Naive thymus-derived CD4-positive, alpha-beta T cell (primary cell): ENCODE measurements at places on chromosomes 4 and X.
A peak's percentile ranks its signal among the peaks of the same experiment; 100 is the strongest.

DNA sequence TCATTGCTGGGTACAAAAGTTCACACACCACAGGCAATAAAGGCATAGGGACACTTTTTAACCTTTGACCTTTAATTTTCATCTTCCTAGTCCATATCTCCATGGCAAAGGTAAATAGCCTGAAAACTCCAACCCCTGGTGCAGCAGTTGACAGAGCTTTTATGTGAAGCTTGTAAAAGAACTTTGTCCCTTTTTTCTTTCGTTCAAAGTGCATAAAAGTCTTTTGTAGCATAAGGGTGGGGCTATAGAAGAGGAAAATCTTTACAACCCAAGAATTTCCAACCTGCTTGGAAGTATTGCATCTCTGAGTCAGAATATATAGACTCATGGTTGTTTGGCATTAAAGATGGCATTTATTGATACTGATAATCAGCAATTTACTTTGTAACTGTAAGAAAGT, 20.4 kb downstream of the POF1B start:
- no peaks in the 10 kb centered on the region for H3K4me1 ChIP-seq
- no peak overlapping the region for H3K4me3 ChIP-seq
- no peaks in the 10 kb centered on the region for H3K36me3 ChIP-seq
- DNase-seq, result no peak
- H3K27ac ChIP-seq, result no peak overlapping the region

DNA sequence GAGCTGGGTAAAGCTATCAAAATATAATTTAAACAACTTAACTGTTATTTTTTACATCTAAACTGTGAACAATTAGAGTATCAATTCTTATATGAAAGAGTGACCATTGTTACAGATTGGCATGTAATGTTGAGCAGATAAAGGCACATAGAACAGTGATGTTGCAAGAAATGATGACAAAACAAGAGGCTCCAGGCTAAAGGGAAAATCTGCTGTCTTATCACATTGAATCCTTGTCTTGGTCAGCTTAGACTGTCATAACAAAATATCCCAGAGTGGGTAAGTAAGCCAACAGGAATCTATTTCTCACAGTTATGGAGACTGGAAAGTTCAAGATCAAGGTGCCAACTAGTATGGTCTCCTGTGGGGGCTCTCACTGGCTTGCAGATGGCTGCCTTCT, 154.1 kb upstream of the PPP3CA start:
- no peak overlapping the region for H3K4me3 ChIP-seq
- no peaks in the 10 kb centered on the region for H3K36me3 ChIP-seq
- H3K4me1 ChIP-seq, result no peaks in the 10 kb centered on the region
- no peak overlapping the region for H3K27ac ChIP-seq
- no peaks in the 10 kb centered on the region for H3K27me3 ChIP-seq

DNA sequence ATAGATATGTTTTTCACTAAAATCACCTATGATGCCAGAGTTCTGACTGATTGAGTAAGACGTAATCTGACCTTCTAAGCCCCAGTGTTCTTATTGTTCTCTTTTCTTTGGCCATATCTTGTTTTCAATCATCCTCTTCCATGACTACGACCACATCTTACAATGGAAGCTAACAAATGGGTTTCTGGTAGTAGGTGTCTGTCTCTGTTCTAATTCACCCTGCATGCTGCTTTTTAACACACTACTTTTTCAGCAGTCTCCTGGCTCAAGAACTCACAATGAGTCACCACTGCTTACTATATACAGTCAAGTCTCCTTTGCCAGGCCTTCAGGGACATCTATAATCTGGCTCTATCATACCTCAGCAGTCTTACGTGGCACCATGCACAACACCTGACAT, 146.1 kb downstream of the NEXMIF start:
- H3K36me3 ChIP-seq, result no peaks in the 10 kb centered on the region
- H3K4me1 ChIP-seq, result no peaks in the 10 kb centered on the region
- no peak overlapping the region for H3K4me3 ChIP-seq
- no peak for DNase-seq
- no peak overlapping the region for H3K27ac ChIP-seq

GRCh38 chrX:40260146-40260747, 162.5 kb upstream of the BCOR start:
- H3K27me3 ChIP-seq, result no peaks in the 10 kb centered on the region
- no peak overlapping the region for H3K4me3 ChIP-seq
- H3K4me1 ChIP-seq, result no peaks in the 10 kb centered on the region
- H3K36me3 ChIP-seq, result no peaks in the 10 kb centered on the region

DNA sequence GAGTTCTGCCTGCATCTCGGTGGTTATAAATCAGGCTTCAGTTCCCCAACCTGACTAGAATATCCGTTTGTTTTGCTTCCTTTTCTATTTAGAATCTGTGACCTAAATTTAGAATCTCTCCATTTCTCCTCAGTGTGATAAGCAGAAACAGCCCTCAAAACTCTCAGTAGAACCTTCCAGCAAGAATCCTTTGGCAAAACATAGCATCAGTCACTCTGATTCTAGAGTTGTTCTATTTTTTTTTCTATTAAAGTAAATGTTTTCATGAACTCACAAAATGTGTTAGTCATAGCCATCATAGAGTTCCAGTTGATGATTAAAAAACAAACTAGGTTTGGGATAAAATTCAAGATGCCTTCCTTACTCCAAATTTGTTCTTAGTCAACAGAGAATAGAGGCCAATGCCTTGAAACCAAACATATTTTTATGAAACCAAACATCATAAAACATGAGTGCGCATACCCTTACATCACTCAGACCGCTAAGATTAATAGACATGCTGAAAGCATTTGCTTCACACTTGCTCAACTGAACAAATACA, 13.2 kb upstream of the C1QTNF7 start:
- H3K36me3 ChIP-seq, result no peaks in the 10 kb centered on the region
- H3K27me3 ChIP-seq, result no peaks in the 10 kb centered on the region
- H3K4me1 ChIP-seq, result peaks cover 45% of the 10 kb centered on the region
- no peak overlapping the region for H3K4me3 ChIP-seq
- DNase-seq, result no peak
- no peak overlapping the region for H3K27ac ChIP-seq

DNA sequence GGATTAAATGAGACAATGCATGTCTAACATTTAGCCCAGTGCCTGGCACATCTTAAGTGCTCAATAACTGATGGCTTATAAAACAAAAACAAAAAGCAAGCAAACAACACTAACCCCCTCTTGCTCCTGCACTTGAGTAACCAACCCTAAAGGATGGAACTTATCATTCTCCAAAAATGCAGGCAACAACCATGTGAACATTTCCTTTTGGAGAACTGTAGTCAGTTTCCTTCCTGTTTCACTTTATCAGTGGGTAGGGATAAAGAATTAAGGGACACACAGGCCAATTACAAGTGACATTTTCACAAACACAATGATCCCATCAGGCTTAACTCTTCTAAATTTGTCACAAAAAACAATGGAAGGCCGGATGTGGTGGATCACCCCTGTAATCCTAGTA, 30.4 kb downstream of the RPS3A start:
- H3K27me3 ChIP-seq, result no peaks in the 10 kb centered on the region
- no peaks in the 10 kb centered on the region for H3K36me3 ChIP-seq
- no peak overlapping the region for H3K27ac ChIP-seq
- DNase-seq, result no peak
- H3K4me3 ChIP-seq, result no peak overlapping the region

DNA sequence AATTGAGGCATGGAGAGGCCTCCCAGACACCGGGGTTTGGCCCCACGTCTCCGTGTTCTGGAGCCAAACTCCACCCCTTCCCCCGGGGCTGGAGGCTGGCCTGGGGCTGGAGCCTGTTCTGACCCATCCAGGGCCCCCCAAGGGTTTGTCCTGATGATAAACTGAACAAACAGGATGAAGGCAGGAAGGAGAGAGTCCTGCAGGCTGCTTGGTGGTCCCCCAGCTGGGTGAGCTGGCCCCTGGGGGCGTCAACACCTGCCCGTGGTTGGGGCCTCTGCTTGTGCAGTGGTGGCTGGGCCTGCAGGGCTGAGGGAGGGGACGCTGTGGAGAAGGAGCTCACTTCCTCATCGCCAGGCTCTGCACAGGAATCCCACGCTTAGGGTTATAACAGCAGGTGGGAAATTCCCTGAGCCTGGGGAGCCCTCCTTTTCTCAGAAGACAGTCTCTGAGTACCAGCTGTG, 2.3 kb downstream of the SH3TC1 start:
- H3K27me3 ChIP-seq, result no peaks in the 10 kb centered on the region
- H3K36me3 ChIP-seq, result no peaks in the 10 kb centered on the region
- DNase-seq, result peak; percentile 63
- H3K4me3 ChIP-seq, result peak overlapping the region; percentile 91
- peak overlapping the region; percentile 84 for H3K27ac ChIP-seq

GRCh38 chr4:169971456-169972015, 54.7 kb downstream of the MFAP3L start:
- DNase-seq, result no peak
- no peak overlapping the region for H3K4me3 ChIP-seq
- H3K36me3 ChIP-seq, result no peaks in the 10 kb centered on the region
- no peak overlapping the region for H3K27ac ChIP-seq
- H3K4me1 ChIP-seq, result no peaks in the 10 kb centered on the region

GRCh38 chr4:139745111-139745639, 79.6 kb downstream of the MGST2 start:
- H3K27me3 ChIP-seq, result no peaks in the 10 kb centered on the region
- H3K36me3 ChIP-seq, result no peaks in the 10 kb centered on the region
- no peaks in the 10 kb centered on the region for H3K4me1 ChIP-seq
- no peak overlapping the region for H3K27ac ChIP-seq

GRCh38 chr4:3207531-3208037, 41.4 kb upstream of the MSANTD1 start:
- H3K27me3 ChIP-seq, result no peaks in the 10 kb centered on the region
- no peak overlapping the region for H3K4me3 ChIP-seq
- no peak overlapping the region for H3K27ac ChIP-seq
- peaks cover 13% of the 10 kb centered on the region for H3K4me1 ChIP-seq
- H3K36me3 ChIP-seq, result peaks cover 52% of the 10 kb centered on the region

GRCh38 chr4:31947101-31947500, 1226.9 kb downstream of the PCDH7 start:
- no peak overlapping the region for H3K27ac ChIP-seq
- H3K27me3 ChIP-seq, result no peaks in the 10 kb centered on the region
- no peak overlapping the region for H3K4me3 ChIP-seq
- DNase-seq, result no peak
- no peaks in the 10 kb centered on the region for H3K36me3 ChIP-seq

DNA sequence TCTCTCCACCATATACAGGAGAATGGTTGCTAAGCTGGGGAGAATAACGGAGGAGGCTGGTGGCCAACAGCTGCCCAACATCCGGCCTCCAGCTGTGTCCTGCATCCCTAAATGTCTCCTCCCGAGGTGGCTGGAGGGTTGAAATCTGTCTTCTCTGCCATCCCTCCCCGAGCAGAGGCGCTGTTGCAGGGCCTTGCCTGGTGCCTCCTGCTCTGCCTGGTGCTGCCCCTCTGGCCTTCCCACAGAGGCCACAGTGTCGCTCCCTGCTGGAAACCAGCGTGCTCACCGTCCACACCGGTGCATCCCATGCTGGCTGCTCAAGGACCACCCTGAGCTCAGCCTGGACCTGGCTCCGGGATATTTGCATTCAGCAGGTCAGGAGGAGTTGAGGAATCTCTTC, 115.2 kb downstream of the ENPP6 start:
- H3K4me1 ChIP-seq, result no peaks in the 10 kb centered on the region
- H3K27ac ChIP-seq, result no peak overlapping the region
- H3K27me3 ChIP-seq, result no peaks in the 10 kb centered on the region
- H3K36me3 ChIP-seq, result no peaks in the 10 kb centered on the region
- DNase-seq, result no peak
- no peak overlapping the region for H3K4me3 ChIP-seq
